ENCODE measurements at places on chromosomes 7 and 10.
A peak's percentile ranks its signal among the peaks of the same experiment; 100 is the strongest.

- DNase-seq, result no peak
Measured at GRCh38 chr10:113084031-113084430, 134.0 kb downstream of the TCF7L2 start.

- no peak for DNase-seq
Measured at GRCh38 chr7:19333706-19334105, 188.5 kb upstream of the FERD3L start.

DNA sequence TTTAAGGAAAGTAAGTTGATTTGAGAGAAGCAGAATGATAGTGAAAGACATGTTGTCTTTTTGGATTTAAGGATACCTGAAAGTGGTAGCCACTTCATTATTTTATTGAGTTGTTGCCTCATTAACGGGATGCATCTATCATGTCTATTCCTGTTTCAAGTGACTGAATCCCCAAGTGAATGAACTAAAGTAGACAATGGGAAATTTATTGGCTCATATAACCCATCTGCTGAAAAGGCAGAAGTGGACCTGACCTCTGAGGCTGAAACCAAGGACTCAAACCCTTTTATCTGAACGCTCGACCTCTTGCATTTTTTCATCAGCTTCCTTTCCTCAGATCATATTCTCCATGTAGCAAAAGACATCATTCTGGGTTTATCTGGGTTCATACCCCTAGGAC lies 465.6 kb upstream of the LRRN3 start:
- no peak for DNase-seq

GRCh38 chr7:37709631-37710509 lies 26.3 kb downstream of the GPR141 start:
- no peak for DNase-seq

- no peak for DNase-seq
Measured at GRCh38 chr7:105934572-105935185, 28.4 kb upstream of the CDHR3 start.

- DNase-seq, result no peak
Measured at GRCh38 chr10:124210263-124210662, 116.9 kb upstream of the CHST15 start.

DNA sequence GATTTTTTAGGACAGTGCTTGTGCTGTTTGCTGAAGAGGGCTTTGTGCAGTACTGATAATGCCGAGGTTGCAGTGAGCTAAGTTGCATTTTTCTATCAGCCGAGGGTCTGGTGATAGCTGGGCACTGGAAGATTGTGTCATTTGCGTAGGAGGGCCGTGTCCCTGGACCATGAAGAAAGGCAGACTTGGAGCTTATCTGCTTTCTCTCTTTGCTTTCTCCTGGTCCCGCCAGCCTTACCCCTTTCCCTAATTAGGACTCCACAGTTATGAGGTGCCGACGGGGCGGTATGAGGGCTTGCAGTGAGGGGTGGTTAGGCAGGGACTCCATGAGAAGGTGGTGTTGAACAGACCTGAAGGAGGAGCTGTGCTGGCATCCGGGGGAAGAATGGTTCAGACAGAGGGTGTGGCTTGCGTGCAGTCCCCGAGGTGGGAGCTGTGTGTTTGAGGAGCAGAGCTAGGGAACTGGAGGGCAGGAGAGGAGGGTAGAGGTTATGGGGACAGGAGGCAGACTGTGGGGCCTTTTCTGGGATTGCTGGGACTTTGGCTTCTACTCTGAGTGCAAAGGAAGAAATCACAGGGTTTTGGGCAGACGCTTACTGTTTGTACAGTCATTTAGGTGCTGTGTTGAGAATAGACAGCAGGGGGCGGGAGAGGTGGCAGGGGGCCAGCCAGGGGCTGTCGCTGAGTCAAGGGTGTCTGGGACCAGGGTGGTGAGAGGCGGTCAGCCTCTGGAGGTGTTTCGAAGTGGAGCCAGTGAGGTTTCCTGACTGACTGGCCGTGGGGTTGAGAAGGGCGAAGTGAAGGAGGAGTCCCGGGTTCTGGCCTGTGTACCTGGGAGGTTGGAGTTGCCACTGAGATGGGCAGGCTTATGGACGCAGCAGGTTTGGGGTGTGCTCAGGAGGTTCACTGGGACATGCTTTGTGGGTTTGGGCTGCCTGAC lies 43.4 kb downstream of the PRF1 start:
- DNase-seq, result peak; percentile 53
